ENCODE measurements at places on chromosomes 2 and 18. TPM values are rescaled to one million over a fixed set of nuclear protein-coding genes. Genes with fewer than 3 reads are reported as not detected.
A peak's percentile ranks its signal among the peaks of the same experiment; 100 is the strongest.

GRCh38 chr2:218964041-218964771, 4.7 kb downstream of the CDK5R2 start:
- peak overlapping the region; percentile 80 for H3K27ac ChIP-seq
- H3K4me3 ChIP-seq: no peak overlapping the region
- peak; percentile 17 for DNase-seq
- H3K36me3 ChIP-seq: no peaks in the 10 kb centered on the region
- peaks cover 17% of the 10 kb centered on the region for H3K4me1 ChIP-seq
- H3K27me3 ChIP-seq: no peaks in the 10 kb centered on the region

- DNase-seq: no peak
- H3K36me3 ChIP-seq: no peaks in the 10 kb centered on the region
- peaks cover 5% of the 10 kb centered on the region for H3K4me1 ChIP-seq
- H3K27me3 ChIP-seq: no peaks in the 10 kb centered on the region
- H3K4me3 ChIP-seq: no peak overlapping the region
Observed at GRCh38 chr2:32159678-32160077, 6.0 kb upstream of the SLC30A6 start.

- H3K36me3 ChIP-seq: peaks cover 6% of the 10 kb centered on the region
- no peak overlapping the region for H3K4me3 ChIP-seq
- H3K4me1 ChIP-seq: peaks cover 52% of the 10 kb centered on the region
- H3K27me3 ChIP-seq: no peaks in the 10 kb centered on the region
Observed at GRCh38 chr2:237980751-237981150, 13.9 kb downstream of the UBE2F start.

- H3K4me1 ChIP-seq: peaks cover 26% of the 10 kb centered on the region
- no peak overlapping the region for H3K4me3 ChIP-seq
- DNase-seq: no peak
- H3K27ac ChIP-seq: no peak overlapping the region
- H3K27me3 ChIP-seq: no peaks in the 10 kb centered on the region
Observed at GRCh38 chr2:121491518-121491917, 39.2 kb upstream of the RNU4ATAC start.

DNA sequence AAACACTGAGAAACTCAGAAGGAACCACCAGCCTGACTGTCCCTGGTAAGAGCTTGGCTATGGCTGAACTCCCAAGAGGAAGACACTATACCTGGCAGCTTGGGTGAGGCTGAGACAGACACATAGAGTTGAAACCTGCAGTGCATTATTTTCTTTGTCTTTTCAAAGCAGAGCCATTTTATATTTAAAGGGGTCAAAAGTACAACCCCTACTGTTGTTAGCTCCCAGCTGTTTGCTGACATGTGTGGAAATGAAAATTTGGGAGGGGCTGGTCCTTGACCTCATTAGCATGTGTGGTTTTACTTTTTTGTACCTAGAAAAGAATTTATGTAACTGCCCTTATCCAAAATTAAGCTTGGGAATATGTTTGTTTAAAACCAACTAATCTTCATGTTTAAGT, 309.0 kb downstream of the RPRM start:
- no peak overlapping the region for H3K4me3 ChIP-seq
- DNase-seq: no peak
- H3K27ac ChIP-seq: no peak overlapping the region
- H3K36me3 ChIP-seq: no peaks in the 10 kb centered on the region

GRCh38 chr2:84904717-84905174, 710 bp upstream of the TMSB10 start:
- H3K36me3 ChIP-seq: no peaks in the 10 kb centered on the region
- 0 out of 2 replicates have a peak, but pooled peaks cover 3% of the 10 kb centered on the region for H3K27me3 ChIP-seq
- H3K4me1 ChIP-seq: peaks cover 21% of the 10 kb centered on the region
- no peak for DNase-seq
- no peak overlapping the region for H3K27ac ChIP-seq

DNA sequence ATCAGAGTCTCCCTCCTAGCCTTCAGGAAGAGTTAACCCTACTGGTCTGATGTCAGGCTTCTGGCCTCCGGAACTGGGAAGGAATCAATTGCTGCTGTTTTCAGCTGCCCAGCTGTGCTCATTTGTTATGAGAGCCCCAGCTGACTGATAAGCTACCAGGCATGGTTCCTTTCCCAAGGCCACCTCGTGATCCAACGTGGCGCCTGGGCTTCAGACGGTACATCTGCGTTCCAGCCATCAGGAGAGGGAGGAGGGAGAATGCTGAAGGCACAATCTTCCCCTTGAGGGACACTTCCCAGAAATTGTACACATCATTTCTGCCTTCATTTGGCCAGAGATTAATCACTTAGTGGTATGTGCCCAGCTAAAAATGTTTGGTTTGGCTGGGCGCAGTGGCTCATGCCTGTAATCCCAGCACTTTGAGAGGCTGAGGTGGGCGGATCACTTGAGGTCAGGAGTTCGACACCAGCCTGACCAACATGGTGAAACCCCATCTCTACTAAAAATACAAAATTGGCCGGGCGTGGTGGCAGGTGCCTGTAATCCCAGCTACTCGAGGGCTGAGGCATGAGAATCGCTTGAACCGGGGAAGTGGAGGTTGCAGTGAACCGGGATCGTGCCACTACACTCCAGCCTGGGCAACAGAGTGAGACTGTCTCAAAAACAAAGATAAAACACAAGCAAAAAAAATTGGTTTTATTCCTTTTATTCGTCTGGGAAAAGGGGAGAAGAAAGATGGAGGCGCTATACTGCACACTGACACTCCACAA, 10.5 kb upstream of the ARMC9 start:
- no peaks in the 10 kb centered on the region for H3K4me1 ChIP-seq
- H3K27me3 ChIP-seq: peaks cover 23% of the 10 kb centered on the region
- H3K27ac ChIP-seq: no peak overlapping the region
- no peaks in the 10 kb centered on the region for H3K36me3 ChIP-seq
- H3K4me3 ChIP-seq: no peak overlapping the region

DNA sequence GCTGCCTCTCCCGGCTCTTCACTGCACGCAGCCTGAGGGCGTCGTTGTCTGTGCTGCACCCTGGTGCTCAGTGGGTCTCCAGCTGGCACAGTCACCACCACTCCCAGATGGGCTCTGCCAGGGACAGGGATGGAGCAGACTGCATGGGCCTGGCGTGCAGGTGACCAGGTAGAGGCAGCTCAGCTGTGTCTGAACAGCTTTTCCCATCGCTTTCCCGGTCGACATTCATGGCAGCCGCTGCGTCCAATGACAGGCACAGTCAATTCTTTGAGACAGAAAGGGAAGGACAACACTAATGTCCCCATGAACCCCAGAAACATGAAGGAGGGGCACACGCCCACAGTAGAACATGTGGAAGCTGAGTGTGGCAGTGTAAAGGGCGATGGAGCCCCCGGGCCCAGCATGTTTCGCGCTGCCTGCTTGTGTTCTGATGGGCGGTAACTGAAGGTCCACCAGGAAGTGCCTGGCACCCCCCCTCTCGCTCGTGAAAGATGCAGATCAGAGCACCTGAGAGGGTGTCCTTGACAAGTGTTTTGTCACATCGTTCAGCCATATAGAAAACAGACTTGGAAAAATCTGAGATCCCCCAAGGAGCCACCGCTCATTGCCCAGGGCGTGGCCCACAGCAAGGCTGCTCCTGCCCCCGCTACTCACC, 122.4 kb downstream of the NFATC1 start:
- no peak for DNase-seq
- no peaks in the 10 kb centered on the region for H3K4me1 ChIP-seq
- H3K27ac ChIP-seq: no peak overlapping the region
- H3K27me3 ChIP-seq: peaks cover 41% of the 10 kb centered on the region
- H3K36me3 ChIP-seq: no peaks in the 10 kb centered on the region

Gene ACMSD
- not detected for total RNA-seq

Gene WNT6
- 0.33 TPM for total RNA-seq

Gene LYG2
- total RNA-seq: not detected

Gene ATOH8
- total RNA-seq: 0.25 TPM

Gene ATP8B1
- 16.7 TPM for total RNA-seq

Gene RMC1
- total RNA-seq: 19.6 TPM

Measured in PC-9 (cell line).